Suppressor macrophage (primary cell): ENCODE measurements at places on chromosomes 6 and 20.

- DNase-seq, result no peak
These were observed 114.0 kb upstream of the CARMIL1 start for GRCh38 chr6:25165177-25165576.

DNA sequence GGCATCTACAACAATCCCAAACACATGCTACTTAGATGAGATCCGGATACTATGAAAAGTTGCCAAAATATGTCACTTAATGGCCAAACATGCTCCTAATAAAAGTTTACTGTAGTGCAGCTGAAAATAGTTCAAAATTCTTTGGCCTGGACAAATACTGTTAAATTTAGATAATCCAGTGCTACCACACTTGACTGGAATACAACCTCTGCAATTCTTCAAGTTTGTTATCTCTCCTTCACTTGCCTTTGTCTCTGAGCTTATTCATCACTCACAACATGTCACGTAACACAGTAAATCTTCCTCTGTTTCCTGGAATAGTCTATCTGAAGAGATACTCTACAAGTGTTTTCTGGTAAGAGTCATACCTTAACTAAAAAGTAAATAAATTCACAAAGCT, 10.5 kb upstream of the PLN start:
- no peak for DNase-seq

- no peak for DNase-seq
These were observed 96.6 kb upstream of the SMLR1 start for GRCh38 chr6:130730600-130730999.

DNA sequence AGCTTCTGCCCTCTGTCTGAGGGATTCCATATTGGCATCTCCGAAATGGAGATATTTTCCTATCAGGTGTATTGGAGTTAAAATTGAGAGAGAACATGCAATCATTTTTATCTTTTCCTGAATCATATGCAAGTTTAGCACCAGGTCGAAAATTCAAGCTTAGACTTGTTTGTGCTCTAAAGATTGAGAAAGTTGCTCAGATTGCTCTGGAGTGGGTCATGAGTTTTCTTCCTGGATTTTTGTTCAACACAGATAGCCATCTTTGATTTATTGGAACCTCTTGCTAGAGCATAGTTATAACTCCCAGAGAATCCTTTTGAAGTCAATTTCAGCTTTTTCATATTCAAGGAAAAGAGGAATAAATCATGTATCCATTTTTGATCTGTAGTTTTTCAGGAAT, 373.5 kb upstream of the FLRT3 start:
- DNase-seq, result no peak

DNA sequence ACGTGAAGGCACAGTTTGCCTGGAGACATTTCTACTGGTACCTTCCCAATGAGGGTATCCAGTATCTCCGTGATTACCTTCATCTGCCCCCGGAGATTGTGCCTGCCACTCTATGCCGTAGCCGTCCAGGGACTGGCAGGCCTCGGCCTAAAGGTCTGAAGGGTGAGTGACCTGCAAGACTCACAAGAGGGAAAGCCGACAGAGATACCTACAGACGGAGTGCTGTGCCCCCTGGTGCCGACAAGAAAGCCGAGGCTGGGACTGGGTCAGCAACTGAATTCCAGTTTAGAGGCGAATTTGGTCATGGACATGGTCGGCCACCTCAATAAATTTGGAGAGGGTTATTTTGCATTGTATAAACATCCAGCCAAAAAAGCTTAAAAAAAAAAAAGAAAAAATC, 420.3 kb upstream of the FLRT3 start:
- no peak for DNase-seq

DNA sequence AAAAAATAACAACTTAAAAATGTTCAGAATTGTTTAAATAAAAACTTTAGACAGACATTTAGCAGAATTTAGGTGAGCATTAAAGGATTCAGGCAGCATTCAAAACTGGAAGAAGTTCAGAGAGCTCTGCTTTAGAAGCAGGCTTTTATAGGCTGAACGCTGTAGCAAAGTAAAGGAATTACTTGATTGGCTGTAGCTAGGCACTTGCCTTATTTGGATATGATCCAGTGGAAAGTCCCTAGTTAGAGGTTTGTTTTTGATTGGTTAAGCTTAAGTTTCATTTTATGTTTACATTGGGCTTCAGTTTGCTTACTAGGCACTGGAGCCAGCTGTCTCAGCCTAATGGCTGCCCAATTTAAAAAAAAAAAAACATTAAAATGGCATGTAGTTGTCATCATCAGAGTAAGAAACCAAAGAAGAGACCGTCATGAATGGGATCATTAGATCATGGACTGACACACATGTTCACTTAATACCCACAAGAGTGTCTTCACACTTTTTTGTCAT, 65.1 kb downstream of the CBFA2T2 start:
- DNase-seq, result peak; percentile 89

GRCh38 chr20:19336631-19337030, 124.2 kb downstream of the SLC24A3 start:
- DNase-seq, result no peak

DNA sequence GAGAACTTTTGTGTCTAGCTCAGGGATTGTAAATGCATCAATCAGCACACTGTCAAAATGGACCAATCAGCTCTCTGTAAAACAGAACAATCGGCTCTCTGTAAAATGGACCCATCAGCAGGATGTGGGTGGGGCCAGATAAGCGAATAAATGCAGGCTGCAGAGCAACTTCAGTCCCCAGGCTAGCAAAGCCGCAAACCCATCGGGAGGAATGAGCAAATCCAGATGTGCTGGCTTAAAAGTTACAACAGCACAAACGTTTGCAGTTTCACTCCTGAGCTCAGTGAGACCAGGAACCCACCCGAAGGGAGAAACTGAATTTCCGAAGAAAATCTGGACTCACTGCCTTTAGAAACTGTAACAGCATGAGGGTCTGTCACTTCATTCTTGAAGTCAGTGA, 21.9 kb upstream of the MBOAT1 start:
- DNase-seq, result no peak

- DNase-seq, result peak; percentile 24
These were observed 1.1 kb downstream of the PTPRK start for GRCh38 chr6:128519132-128519930.

GRCh38 chr6:95629551-95629950, 52.2 kb downstream of the MANEA start:
- no peak for DNase-seq

- DNase-seq, result no peak
These were observed 295.8 kb downstream of the BCKDHB start for GRCh38 chr6:80402266-80402665.

- DNase-seq, result no peak
These were observed 41.5 kb downstream of the CDC40 start for GRCh38 chr6:110221738-110222137.

- DNase-seq, result no peak
These were observed 106.4 kb upstream of the KCNG1 start for GRCh38 chr20:51129147-51129776.

DNA sequence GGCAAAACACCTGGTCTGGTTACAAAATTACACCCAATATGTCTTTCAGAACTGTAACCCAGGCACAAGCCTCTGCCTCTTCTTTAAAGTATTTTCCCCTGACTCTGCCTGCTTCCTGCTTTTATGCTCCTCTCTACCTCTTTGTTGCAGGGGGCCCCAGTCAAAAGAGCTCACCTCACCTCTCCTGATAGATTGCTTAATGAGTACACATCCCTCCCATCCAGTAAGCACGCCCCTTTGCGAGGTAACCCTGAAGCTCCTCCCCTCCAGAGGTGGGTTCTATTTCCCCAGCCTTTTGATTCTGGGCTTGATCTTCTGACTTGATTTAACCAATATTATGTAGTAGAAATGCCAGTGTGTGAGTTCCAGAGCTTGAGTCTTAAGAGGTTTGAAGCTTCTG, 56.6 kb upstream of the EYA2 start:
- no peak for DNase-seq

DNA sequence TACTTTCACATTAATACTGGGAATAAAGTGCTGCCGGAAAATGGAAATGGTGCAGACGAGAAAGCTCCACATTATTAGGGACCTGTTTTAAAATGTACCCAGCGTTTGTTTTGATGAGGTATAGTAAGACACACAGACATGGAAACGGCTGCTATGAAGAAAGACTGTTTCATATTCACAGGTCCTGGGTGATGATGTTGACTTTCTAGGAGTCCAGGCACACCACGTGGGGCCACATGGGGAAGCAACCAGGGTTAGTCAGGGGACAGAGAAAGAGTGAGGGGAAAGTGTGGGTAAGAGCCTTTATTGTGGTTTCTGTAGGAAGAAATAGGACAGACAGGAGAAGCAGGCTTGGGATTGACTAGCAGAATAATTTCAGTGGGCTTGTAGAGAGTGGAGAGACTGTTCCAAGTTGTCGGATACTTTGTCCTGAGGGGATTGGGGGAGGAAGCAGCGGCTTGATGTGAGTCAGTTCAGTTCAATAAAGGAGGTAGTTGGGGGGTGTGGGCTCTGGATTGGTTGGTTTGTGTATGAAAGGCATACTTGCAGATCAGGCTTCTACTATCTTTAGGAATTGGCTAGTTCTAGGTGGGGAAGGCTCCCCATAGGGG, 112.0 kb upstream of the MCHR2 start:
- no peak for DNase-seq

- no peak for DNase-seq
These were observed 56.4 kb downstream of the PDE10A start for GRCh38 chr6:165606740-165607008.

GRCh38 chr6:79943133-79943532, 4.2 kb downstream of the ELOVL4 start:
- no peak for DNase-seq

- DNase-seq, result peak; percentile 65
These were observed 535 bp downstream of the EXOC2 start for GRCh38 chr6:692356-692851.

GRCh38 chr6:26412228-26412627, 10.2 kb downstream of the BTN3A1 start:
- DNase-seq, result no peak

- DNase-seq, result no peak
These were observed 88.4 kb downstream of the RTN4IP1 start for GRCh38 chr6:106540907-106541306.

DNA sequence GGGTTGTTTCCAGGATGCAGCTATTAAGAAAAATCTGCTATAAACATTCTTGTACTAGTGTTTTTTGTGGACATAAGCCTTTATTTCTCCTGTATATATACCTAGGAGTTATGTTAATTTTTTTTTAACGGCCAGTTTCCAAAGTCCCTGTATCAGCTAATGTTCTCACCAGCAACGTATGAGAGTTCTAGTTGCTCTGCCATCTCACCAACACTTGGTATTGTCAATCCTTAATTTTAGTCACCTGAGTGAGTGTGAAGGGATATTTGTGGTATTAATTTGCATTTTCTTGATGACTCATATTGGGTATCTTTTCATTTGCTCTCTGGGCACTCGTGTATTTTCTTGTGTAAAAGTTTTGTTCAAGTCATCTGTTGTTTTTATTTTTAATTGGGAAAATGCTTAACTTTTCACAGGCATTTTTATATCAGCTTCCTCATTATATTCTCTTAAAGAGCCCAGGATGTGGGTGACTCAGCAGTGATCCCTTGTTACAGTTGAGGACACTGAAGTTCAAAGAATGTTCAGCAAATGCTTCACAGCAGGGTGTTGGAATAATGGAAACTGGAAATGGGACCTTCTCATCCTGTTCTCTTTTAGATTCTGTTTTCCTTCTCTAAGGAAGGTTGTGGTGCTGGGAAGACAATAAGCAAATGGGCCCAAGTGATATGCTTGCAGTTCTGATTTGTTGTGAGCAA, 211.7 kb upstream of the PRND start:
- peak; percentile 32 for DNase-seq

GRCh38 chr20:45833030-45833882, at the start of gene SNX21:
Gene SNX21, plus strand, starts transcription at chr20:45833799. Its CDS starts 121 bp downstream, at chr20:45833920.
- DNase-seq, result peak; percentile 94

DNA sequence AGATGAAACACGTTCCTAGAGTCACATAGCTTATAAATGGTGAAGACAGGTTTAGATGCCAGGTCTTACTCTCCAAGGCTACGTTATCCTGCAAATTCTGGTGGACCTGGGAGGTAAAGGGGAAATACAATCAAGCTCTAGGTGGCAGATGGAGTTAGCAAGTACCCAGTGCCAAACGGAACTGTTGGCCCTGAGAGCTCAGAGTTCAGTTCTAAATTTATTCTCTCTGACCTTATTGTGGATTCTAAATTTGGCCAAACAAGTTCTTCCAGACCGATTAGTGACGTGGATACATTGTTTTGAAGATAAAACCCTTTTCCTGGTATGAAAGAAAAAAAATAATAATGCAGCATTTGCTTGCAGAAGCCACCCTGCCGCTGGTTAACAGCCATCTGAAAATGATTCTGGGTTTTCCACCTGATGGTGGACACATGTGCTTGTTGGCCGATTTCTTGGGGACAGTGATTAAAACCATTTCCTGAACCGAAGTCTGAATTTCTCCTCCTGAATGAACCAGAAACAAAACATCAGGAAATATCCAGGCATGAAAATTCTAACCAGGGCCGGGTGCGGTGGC, 32.5 kb downstream of the RIPOR3 start:
- DNase-seq, result no peak

- DNase-seq, result no peak
These were observed 96.9 kb downstream of the SOX4 start for GRCh38 chr6:21690489-21690888.

DNA sequence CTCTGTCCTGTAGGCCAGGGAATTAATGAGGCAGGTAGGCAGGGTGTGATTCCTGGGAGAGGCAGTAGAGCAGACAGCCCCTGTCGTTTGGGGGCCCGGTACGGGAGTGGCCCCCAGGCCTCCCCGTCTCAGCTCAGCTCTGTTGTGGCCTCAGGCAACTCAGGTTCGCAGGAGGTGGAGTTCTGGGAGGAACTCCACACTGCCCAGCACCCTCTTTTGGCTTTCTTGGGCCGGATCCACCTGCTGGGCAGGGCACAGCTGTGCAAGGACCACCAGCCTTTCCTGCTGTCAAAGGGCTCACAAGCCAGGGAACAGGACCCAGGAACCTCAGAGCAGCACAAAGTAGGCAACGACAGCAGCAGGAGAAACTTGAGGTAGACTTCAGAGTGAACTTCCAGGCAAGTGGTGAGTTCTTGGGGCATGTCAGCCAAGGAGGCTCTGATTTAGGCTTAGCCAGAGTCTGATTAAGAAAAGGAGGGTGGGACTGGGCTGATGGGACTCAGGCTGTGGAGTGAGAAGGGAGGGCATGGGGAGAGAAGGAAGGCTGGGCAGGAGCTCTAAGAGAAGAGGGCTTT, 36.9 kb downstream of the RAB44 start:
- DNase-seq, result no peak

GRCh38 chr20:20370094-20370575, 2.2 kb downstream of the INSM1 start:
- DNase-seq, result no peak

DNA sequence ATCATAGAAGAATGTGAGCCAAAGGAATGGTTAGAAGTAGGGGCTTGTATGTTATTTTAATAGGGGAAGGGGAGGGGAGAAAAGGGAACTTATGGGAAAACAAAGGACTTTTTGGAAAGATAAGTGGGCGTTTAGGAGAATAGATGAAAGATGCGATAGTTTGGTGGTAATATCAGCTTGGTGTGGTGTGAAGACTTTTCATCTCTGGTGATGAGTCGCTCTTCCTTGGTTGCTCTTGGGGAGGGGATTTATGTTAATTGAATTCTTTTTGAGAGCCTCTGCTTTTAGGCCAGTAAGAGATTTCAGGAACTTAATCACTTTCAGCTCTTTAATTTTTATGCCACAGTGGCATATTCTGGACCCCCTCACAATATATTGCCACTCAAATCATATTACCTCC, 10.8 kb downstream of the HECA start:
- no peak for DNase-seq

- no peak for DNase-seq
These were observed 37.6 kb downstream of the RRBP1 start for GRCh38 chr20:17644451-17644850.
